ENCODE measurements at places on chromosomes 16 and 17.

GRCh38 chr16:62201911-62202310 is 165.7 kb upstream of the CDH8 start:
- no peak overlapping the region for H3K27ac ChIP-seq
- no peaks in the 10 kb centered on the region for H3K36me3 ChIP-seq
- no peak for DNase-seq
- H3K27me3 ChIP-seq = no peaks in the 10 kb centered on the region
- H3K4me3 ChIP-seq = no peak overlapping the region

GRCh38 chr16:74199842-74200124 is 96.8 kb upstream of the PSMD7 start:
- no peaks in the 10 kb centered on the region for H3K4me1 ChIP-seq
- no peak overlapping the region for H3K4me3 ChIP-seq
- no peaks in the 10 kb centered on the region for H3K36me3 ChIP-seq
- no peaks in the 10 kb centered on the region for H3K27me3 ChIP-seq

- no peaks in the 10 kb centered on the region for H3K36me3 ChIP-seq
- no peak overlapping the region for H3K27ac ChIP-seq
- no peak for DNase-seq
- no peaks in the 10 kb centered on the region for H3K4me1 ChIP-seq
- H3K27me3 ChIP-seq = no peaks in the 10 kb centered on the region
Observed at GRCh38 chr16:50459496-50460080, 88.6 kb upstream of the NKD1 start.

- H3K36me3 ChIP-seq = no peaks in the 10 kb centered on the region
- no peaks in the 10 kb centered on the region for H3K27me3 ChIP-seq
- no peak for DNase-seq
- no peak overlapping the region for H3K4me3 ChIP-seq
- no peaks in the 10 kb centered on the region for H3K4me1 ChIP-seq
- H3K27ac ChIP-seq = no peak overlapping the region
Observed at GRCh38 chr17:30005709-30006320, 64.4 kb downstream of the EFCAB5 start.

DNA sequence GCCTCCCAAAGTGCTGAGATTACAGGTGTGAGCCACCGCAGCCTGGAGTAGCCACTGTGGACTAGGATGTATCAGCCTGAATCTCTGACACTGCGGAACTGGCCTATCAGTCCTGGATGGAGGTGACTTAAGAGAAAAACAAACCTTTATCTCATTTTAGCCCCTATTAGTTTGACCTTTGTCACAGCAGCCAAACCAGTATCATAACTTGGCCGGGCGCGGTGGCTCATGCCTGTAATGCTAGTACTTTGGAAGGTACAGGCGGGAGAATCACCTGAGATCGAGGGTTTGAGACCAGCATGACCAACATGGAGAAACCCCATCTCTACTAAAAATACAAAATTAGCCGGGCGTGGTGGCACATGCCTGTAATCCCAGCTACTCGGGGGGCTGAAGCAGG is 51.8 kb upstream of the USP7 start:
- H3K27ac ChIP-seq = no peak overlapping the region
- H3K4me1 ChIP-seq = no peaks in the 10 kb centered on the region
- H3K36me3 ChIP-seq = no peaks in the 10 kb centered on the region
- no peak for DNase-seq
- no peaks in the 10 kb centered on the region for H3K27me3 ChIP-seq
- no peak overlapping the region for H3K4me3 ChIP-seq

DNA sequence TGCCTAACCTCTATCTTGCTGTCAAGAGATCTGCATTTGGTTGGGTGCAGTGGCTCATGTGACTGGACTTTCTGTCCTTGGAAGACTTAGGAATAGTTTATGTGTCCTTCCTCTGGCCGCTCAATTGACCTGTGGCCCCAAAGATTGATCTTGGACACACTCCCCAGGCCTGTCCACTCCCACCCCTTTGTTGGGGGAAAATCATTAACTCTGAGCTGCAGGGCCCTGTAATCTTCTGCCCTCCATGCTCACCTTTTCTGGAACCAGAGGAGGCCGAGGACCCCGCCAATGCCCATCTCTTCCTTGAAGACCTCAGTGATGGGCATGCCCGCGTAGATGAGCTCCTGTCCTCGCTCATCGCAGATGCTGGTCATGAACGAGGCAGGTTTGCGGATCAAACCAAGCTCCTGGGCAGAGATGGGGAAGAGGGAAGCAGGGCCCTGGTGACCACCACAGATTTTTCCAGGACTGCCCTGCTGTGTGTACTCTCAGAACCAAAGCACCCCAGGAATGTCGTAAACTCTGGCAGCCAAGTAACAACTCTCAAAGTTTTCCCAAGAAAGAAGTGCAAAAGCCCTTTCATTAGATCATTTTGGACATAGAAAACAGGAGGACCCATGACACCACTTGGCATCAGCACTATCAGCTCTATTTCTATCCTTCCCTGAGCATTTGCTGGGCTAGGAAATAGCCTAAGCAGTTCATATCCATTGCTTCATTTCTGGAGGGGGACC is 8.5 kb upstream of the KLHL11 start:
- no peak overlapping the region for H3K4me3 ChIP-seq
- no peaks in the 10 kb centered on the region for H3K27me3 ChIP-seq
- H3K27ac ChIP-seq = no peak overlapping the region
- no peak for DNase-seq
- H3K36me3 ChIP-seq = peaks cover 56% of the 10 kb centered on the region

DNA sequence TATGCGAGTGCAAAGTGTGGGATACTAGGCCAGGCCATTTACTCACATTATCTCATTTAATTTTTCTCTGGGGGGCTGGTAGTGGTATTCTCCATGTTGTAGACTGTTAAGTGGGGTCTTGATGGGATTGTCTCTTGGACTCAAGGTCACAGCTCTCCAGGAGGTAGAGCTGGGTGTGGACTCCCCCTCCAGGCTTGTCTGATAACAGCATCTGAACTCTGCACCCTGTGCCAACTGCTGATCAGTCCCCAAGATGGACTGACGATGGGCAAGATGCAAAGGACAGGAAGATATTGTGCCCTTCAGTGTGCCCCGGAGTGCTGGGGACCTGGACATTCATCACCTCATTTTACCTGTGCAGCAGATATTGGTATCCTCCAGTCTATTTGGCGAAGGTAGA is 147.8 kb downstream of the MSI2 start:
- no peak overlapping the region for H3K27ac ChIP-seq
- peaks cover 6% of the 10 kb centered on the region for H3K36me3 ChIP-seq
- peaks cover 4% of the 10 kb centered on the region for H3K4me1 ChIP-seq
- H3K4me3 ChIP-seq = no peak overlapping the region

DNA sequence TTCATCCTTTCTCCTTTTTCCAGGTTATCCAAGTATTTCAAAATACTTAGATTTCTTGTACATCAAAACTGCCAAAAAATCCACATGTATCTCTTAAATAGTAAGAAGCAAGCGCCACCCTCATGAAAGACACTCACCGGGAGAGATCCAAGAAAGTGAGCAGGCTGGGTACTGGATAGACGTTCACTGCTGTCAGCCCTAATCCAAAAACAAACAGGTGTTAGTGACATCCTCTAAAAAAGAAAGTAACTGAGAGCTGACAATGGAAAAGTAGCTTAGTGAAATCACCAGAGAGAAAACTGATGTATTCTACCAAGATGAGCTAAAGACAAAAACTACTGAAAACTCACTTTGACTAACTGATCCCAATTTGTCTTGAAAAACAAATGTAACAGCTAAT is 46.1 kb downstream of the MARVELD3 start:
- H3K27me3 ChIP-seq = no peaks in the 10 kb centered on the region
- DNase-seq = no peak
- H3K36me3 ChIP-seq = peaks cover 39% of the 10 kb centered on the region
- H3K4me1 ChIP-seq = no peaks in the 10 kb centered on the region
- no peak overlapping the region for H3K27ac ChIP-seq
- H3K4me3 ChIP-seq = no peak overlapping the region

DNA sequence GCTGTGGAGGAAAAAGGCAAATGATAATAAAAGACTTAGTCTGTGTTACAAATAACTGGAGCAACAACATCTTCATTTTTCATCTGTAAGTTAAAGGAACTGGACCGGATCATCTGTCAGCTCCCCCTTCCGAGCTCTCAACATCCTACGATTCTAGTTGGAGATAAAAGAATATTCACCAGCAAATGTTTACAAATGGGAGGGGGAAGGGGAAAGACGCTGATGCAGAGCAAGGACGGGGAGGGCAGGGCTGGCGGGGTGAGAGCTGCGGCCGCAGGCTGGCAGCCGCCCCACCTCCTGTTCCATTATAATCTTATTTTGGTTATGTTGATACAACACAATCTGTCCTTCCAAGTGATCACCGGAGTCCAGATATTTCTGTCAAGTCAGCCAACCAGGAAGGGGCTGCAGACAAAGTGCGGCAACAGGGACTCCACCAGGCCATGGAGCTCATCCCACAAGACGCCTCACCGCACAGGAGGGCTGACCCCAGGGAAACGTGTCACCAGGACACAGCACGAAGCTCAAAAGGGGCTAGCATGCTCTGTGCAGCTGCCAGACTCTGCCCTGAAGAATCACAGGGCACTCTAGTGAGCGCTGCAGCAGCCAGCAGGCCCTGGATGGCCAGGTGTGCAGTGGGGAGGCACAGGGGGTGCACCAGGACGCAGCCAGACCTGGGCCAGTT is 19.7 kb downstream of the FBXO31 start:
- H3K27me3 ChIP-seq = no peaks in the 10 kb centered on the region
- DNase-seq = no peak
- H3K4me3 ChIP-seq = no peak overlapping the region
- peaks cover 10% of the 10 kb centered on the region for H3K4me1 ChIP-seq

- no peaks in the 10 kb centered on the region for H3K36me3 ChIP-seq
- H3K4me1 ChIP-seq = no peaks in the 10 kb centered on the region
- H3K27me3 ChIP-seq = no peaks in the 10 kb centered on the region
- H3K27ac ChIP-seq = no peak overlapping the region
- no peak for DNase-seq
- no peak overlapping the region for H3K4me3 ChIP-seq
Observed at GRCh38 chr17:12622726-12623125, 43.0 kb upstream of the MYOCD start.

GRCh38 chr17:19744922-19745757 is 3.0 kb downstream of the ALDH3A1 start:
- peak; percentile 84 for DNase-seq
- peak overlapping the region; percentile 11 for H3K4me3 ChIP-seq
- peaks cover 11% of the 10 kb centered on the region for H3K4me1 ChIP-seq
- H3K27ac ChIP-seq = no peak overlapping the region
- H3K27me3 ChIP-seq = no peaks in the 10 kb centered on the region

- DNase-seq = no peak
- H3K4me3 ChIP-seq = no peak overlapping the region
- H3K27ac ChIP-seq = no peak overlapping the region
- H3K36me3 ChIP-seq = no peaks in the 10 kb centered on the region
Observed at GRCh38 chr17:43020030-43020621, 2.1 kb downstream of the VAT1 start.

- no peaks in the 10 kb centered on the region for H3K36me3 ChIP-seq
- no peak for DNase-seq
- no peak overlapping the region for H3K27ac ChIP-seq
Observed at GRCh38 chr16:49824593-49824992, 31.3 kb downstream of the ZNF423 start.

DNA sequence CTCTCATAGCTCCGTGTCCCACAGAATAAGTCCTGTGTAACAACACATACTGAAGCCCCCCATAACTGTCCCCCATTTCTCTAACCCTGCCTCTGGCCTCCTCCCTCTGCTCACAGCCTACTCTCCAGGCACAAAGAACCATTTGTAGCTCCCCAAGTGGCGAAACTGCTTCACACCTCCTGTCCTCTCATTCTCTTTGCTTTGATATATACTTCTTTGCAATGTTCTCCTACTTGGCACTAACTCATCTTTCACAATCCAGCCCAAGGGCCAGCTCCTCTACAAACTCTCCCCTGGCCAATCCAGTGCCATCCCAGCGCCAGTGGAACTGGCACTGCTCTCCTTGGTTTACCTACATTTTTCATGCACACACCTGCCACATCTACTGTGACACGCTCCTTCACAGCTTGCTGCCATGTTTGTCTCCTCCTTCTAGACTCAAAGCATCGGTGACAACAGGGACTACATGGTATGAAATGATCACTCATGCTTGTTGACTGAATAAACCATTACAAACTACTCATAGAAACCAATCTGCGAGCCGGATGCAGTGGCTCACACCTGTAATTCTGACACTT is 12.8 kb downstream of the CYTH1 start:
- no peaks in the 10 kb centered on the region for H3K27me3 ChIP-seq
- H3K4me3 ChIP-seq = no peak overlapping the region
- no peaks in the 10 kb centered on the region for H3K36me3 ChIP-seq
- peaks cover 89% of the 10 kb centered on the region for H3K4me1 ChIP-seq
- DNase-seq = peak; percentile 64
- H3K27ac ChIP-seq = peak overlapping the region; percentile 46

DNA sequence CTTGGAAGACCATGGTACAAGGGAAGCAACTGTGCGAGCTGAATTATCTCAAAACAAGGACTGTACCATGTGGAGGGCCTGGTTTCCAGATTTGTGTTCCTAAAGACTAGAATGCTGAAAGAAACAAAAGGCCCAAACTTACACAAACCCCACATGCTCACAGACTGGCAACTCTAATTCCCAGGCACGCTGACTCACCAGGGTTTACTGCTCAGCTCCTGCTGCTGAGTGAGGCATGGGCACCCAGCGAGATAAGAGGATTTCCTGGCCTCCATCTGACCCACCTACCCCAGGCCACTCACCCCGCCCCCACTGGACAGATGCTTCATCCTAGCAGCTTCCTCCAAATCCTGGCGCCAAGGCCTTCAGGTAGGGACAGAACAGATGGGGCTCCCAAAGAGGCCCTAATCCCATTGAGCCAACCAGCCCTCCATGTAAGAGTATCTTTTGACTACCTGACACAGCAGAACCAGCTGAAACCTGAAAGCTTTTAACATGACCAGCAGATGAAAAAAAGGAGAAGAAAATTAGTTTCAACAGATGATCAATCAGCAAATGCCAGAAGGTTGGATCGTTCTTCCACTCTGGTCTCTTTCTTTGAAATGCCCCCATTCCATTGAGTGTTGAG is 33.9 kb downstream of the DCUN1D3 start:
- no peaks in the 10 kb centered on the region for H3K27me3 ChIP-seq
- peaks cover 10% of the 10 kb centered on the region for H3K36me3 ChIP-seq
- no peak for DNase-seq
- H3K27ac ChIP-seq = no peak overlapping the region
- H3K4me1 ChIP-seq = no peaks in the 10 kb centered on the region
- no peak overlapping the region for H3K4me3 ChIP-seq

- no peak overlapping the region for H3K27ac ChIP-seq
- no peaks in the 10 kb centered on the region for H3K27me3 ChIP-seq
- H3K4me1 ChIP-seq = no peaks in the 10 kb centered on the region
- no peak for DNase-seq
- no peaks in the 10 kb centered on the region for H3K36me3 ChIP-seq
- H3K4me3 ChIP-seq = no peak overlapping the region
Observed at GRCh38 chr16:15477802-15478201, 43.4 kb downstream of the BMERB1 start.

Measured in natural killer cell (primary cell).